ENCODE measurements at places on chromosomes 2 and 18.

DNA sequence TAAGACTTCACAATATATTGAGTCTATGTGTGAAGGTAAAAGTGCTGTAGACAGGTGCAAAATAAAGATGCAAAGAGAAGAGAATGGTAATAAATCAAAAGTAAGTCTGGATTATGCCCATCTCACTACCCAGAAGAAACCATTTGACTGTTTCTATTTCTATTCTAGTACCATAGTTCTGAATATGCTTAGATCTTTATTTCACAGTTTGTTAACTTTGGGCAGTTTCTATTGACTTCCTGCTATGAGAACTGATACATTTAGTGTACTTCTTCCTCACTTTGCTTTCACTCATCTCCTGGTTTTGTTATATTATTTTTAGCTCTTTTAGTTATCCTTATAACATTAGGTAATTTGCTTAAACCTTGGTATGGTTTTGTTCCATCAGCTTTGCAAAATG lies 94.9 kb downstream of the HS1BP3 start:
- no peak for DNase-seq

GRCh38 chr2:3076848-3077642 lies 300.6 kb downstream of the EIPR1 start:
- DNase-seq = no peak

- DNase-seq = no peak
Measured at GRCh38 chr18:6021306-6022073, 126.2 kb upstream of the TMEM200C start.

DNA sequence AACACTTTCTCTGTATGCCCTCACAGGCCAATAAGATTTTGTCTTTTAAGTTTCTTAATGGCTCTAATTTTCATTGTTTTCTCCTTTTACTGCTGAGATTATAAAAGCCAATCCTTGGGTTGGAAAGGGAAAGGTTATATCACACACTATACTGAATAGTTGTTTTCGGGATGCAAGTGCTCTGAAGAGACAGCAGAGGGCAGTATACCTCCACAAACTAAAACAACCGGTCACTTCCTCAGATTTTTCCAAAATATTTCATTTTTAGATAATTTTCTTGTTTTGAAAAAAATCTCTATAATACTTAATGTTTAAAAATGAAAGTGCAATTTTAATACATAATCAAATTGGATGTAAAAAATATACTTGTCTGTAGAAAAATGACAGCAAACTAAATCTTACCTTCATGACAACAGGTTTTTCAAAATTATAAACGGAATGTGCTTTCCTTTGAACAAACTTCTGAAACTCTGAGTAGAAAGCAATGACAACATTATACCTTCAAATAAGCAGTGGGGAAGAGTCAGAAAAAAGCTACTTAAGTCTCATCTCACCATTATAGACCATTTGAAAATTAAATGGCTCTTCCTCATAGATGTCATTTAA lies 82.7 kb downstream of the ORC4 start:
- DNase-seq = no peak

DNA sequence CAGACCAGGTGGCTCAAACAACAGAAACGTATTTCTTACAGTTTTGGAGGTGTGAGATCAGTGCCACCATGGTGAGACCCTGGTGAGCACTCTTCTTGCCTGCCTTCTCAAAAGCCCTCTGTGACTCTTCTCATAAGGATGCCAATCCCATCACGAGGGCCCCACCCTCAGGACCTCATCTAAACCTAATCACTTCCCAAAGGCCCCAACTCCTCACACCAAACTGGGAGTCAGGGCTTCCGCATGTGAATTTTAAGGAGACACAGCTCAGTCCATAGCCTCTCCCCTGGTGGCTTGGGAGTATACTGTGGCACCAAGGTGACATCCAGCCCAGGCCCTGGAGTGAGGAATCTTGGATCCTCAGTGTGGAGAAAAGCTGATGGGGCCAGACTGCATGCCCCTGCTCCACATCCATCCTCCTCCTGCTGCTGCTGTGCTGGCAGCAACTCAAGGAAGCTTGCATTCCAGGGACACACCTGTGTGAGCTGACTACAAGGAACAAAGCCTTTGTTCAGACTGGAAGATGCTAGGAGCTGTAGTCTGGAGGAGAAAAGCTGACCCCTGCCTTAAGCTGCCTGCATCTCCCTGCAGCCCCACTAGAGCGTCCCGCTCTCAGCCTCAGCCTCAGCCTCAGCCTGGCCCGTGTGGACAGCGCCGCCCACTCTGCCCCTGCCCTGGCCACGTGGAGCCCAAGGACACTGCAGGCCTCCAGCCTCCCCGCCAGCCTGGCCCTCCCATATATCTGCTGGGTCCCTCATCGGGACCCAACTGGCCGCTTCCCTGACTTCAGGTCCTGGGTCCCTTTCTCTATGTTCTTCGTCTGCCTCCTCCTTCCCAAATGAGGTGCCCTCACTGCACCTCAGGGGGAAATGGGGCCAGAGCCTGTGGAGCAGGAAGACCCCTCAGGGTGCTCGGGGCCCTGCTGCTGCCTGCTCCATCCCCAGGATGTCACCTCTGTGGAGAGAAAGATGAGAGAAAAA lies 87.8 kb upstream of the RAB6C start:
- no peak for DNase-seq

DNA sequence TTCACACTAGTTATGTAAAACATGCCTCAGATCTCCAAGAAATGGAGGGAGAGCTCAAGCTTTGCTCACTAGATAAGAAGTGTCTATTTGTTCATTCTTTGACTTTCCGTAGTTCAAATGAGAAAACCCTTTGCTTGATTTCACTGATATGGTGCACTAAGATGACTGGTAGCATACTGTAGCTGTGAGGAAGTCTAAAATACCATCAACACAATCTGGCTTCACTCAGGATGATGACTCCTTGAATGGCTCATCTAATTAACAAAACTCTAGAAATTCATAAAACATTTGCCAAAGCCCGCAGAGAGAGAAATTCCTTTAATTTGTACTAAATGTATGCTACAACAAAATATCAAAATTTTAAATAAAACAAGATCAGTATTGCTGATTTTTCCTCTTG lies 152.8 kb upstream of the STK17B start:
- no peak for DNase-seq

Data from natural killer cell treated with Interleukin-12 subunit alpha and Interleukin-12 subunit beta and Interleukin-15 and Interleukin-18, amount 100 ng/mL, for 72 hours (primary cell).